ENCODE measurements at places on chromosomes 6 and 20. TPM values are rescaled to one million over a fixed set of nuclear protein-coding genes. Genes with fewer than 3 reads are reported as not detected.

GRCh38 chr6:21496706-21497105 is 96.8 kb upstream of the SOX4 start:
- DNase-seq: no peak

DNA sequence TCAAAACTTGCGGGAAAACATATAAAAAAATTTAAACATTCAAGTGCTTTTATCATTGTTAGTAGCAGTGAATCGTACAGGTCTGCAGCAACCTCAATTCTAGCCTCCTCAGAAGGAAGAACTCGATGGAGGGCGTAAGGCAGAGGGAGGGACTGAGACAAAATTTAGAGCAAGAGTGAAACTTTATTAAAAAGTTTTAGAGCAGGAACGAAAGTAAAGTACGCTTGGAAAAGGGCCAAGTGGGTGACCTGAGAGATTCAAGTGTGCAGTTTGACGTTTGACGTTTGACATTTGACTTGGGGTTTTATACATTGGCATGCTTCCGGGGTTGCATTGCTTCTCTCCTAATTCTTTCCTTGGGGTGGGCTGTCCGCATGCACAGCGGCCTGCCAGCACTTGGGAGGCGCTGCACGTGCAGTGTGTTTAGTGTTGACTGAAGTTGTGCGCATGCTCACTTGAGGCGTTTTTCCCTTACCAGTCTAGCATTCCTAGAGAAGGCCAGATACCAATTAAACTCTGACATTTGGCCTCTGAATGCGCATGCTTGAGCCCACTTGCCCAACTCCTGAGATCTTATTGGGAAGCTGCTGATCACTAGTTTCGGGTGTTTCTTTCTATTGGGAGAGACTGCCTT is 82.6 kb downstream of the TBX18 start:
- DNase-seq: no peak

GRCh38 chr6:14824060-14824459 is 421.8 kb upstream of the JARID2 start:
- no peak for DNase-seq

DNA sequence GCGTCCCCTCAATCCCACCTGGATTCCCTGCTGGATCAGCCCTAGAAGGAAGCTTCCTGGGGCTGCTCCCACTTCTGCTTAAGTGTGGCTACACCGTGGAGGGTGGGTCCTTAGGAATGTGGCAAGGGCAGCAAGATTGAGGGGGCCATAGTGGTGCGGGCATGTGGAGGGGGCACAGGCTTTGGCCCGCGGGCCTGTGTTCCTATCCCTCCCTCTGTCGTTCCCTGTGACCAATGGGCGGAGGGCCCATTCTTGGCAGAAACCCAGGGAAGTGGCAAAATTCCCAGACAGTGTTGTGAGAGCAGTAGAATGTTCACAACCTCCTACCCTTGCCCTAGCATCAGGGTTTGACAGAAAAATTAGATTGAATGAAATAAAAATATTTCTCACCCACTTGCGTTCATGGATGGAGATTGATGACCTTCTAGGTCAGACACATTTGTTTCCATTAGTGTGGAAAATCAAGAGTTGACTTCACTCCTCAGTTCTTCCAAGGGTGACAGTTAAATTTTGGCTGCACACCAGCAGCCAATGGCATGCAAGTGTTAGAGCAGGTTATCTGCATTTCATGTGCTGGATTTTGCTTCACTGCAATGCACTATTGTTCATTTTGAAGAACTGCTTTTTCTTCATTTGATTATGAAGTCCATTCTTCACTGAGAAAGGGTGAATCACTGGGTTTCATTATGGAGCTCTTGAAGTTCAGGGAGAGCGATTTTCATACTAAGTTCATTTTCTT is 49.3 kb upstream of the AHI1 start:
- no peak for DNase-seq

GRCh38 chr6:16544521-16544920 is 216.7 kb downstream of the ATXN1 start:
- no peak for DNase-seq

GRCh38 chr6:170374571-170375444 is 68.2 kb downstream of the FAM120B start:
- DNase-seq: no peak

- DNase-seq: no peak
Measured at GRCh38 chr20:8357703-8358102, 225.6 kb downstream of the PLCB1 start.

GRCh38 chr20:50787181-50787580 is 7.7 kb upstream of the BCAS4 start:
- DNase-seq: no peak

DNA sequence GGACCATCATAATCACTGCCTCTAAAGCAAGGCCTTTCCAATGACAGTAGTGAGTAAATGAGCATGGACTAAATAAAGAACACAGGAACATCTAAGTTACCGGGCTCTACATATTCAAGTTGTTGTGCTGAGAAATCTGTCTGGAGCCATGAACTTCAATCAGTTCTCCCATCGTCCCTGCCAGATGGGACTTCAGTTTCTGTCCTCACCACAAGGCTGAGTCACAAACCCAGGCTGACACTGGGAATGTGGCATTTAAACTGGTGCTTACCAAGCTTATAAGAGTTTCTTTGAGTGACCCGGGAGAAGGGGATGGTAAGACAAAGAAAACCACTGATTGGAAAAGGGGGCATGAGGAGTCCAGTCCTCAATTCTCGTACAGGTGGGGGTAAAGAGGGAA is 497.0 kb downstream of the MAFB start:
- no peak for DNase-seq

DNA sequence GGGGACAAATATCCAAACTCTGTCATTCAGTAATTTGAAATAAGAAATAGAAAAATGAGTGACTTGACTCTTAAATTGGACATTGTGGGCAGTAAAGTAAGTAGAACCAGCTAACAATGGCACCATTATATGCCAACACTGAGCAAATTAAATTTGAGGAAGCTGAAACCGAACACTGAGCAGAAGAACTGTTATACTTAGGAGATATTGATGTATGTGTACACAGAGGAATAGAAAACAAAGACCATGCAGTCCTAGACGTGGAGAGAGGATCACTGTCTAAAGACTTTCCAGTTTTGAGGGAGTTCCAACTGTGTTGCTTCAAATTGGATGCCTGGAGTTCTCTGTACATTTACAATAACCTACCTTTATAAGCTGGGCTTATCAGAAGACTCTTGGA is 427.0 kb upstream of the EYS start:
- no peak for DNase-seq

DNA sequence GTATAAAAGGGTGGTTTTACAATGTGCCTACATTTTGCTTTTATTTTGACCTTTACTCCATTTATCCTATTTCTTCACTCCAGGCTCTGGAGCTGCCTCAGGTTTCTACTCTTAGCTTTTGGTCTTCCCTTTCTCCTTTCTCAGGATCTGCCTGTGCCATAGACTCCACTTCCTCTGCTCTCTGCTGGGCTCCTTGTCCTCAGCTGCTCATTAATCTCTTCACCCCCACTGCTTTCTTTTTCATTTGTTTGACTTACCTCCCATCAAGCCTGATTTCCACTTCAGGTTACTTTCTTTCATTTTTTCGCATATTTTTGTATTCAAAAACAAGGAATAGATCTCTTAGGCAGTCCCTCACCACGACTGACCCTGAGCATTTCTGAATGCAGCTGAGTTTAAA is 106.8 kb downstream of the COL19A1 start:
- DNase-seq: no peak

DNA sequence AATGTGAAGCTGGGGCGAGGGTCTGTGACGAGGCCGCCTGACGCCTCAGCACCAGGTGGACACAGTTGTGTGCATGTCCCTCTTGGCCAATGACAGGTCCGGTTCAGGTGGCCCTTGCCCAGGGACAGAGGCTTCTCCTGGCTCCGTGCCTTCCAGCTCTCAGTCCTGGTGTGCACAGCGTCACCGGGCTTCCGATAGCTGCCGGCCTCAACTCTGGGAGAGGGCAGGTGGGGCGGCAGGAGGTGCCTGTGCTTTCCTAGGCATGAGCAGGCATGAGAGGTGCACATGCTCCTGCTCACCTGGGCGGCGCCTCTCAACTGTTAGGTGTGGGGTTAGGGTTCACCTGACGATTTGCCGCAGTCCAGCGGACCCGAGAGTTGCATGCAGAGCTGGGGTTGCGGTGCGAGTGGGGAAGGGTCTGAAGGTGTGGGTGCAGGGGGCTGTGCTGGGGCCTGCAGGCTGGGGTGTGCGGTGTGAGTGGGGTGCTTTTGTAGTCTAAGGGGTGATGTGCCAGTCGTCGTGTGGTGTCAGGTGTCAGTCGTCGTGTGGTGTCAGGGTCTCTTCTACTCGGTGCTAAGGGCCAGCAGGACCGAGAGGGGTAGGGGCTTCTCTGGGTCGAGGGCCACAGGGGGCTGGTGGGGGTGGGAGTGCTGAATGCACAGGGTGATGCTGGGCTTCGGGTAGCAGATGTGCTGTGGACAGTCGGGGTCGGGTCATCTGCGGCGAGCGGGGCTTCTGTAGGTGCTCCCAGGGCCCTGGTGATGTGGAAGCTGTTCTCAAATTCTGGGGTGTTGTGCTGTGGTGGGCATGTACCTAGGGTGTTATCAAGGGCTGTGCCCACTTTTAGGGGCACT is 3.8 kb upstream of the SOX18 start:
- no peak for DNase-seq

DNA sequence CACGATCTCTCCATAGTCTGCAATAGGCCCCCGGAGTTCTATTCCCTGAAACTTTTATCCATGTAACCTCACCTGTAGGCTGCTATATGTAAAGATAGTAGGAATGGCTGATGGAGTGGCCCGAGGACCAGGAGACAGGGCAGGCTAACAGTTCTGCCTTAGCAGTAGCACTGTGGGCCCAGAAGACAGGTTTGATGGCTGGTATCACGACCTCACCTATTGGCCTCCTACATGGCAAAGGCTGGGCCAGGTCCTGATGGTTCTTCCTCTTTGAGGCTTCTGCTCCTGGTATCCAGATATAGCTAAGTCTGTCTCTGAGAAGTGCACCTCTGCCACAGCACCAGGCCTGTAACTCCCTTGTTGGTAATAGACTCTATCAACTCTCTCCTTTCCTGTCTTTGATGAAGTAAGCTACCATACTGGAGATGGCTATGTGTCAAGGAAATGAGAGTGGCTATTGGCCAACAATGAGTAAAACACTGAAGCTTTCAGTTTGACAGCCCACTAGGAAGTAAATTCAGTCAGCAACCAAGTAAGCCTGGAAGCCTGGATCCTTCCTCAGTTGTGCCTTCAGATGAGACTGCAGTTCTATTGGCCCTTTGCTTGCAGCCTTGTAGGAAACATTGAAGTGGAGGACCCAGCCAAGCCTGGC is 5.7 kb downstream of the SPEF1 start:
- DNase-seq: no peak

GRCh38 chr20:44075191-44075949 is 111.6 kb downstream of the JPH2 start:
- DNase-seq: no peak

- no peak for DNase-seq
Measured at GRCh38 chr20:9286501-9287461, 217.9 kb downstream of the PLCB4 start.

GRCh38 chr6:80460257-80460865 is 353.9 kb downstream of the BCKDHB start:
- DNase-seq: no peak

GRCh38 chr20:49279677-49280462 is 2.0 kb upstream of the ZNFX1 start:
- no peak for DNase-seq

GRCh38 chr6:37816599-37817375 is 2.7 kb upstream of the ZFAND3 start:
- DNase-seq: no peak

DNA sequence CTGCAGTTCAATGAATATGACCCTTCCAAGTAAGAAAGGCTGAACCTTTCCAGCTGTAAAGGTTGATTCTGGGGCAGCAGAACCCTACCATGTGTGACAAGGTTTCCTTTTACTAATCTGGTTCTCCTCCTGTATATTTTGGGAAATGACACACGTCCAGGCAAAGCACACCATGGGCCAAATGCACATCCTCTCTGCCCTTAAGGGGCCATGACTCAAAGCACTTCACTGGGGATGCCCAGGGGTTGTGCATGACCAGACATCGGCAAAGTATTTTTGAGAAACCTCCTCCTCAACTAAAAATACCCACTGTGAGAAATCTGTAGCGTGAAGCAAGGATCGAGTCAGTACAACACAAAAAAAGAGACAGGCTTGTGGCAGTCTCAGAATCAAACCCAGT is 174.7 kb downstream of the BACH2 start:
- DNase-seq: no peak

- DNase-seq: no peak
Measured at GRCh38 chr6:8736156-8736895, 301.0 kb upstream of the SLC35B3 start.

- DNase-seq: no peak
Measured at GRCh38 chr6:130203370-130203769, 19.4 kb downstream of the SAMD3 start.

DNA sequence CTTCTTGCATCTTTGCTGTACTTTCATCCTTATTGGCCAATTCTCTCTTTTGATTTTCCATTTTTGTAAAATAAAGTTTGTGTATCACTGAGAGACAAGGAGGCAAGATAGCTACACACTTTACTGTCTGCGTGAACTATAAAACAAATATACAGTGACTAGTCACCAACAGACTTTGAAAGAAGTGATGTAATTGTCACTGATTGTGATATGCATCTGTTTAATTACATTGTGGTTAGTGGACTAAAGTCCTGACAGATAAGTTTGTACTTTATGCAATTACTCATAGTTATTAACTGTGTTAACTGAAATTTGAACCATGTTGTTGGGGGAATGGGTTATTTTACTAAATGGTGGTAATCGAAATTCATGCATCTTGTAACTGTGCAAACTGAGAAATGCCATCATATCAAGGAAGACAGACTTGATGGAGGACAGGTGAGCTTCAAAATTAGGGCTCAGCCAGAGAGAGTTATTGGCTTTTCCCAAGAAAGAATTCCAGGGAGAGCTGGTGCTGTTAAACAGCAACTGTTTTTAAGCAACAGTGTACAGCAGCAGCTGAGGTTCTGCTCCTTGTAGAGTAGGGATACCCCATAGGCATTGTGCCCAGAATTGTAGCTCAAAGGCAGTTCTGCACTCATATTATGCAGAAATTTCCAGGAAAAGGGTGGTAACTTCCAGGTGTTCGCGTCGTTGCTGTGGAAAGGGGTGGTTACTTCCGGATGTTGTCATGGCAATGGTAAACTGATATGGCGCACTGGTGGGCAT is 62.9 kb downstream of the EFHC1 start:
- no peak for DNase-seq

IMPG1 gene
- total RNA-seq: not detected

AIF1 gene
- not detected for total RNA-seq

TAGAP gene
- not detected for total RNA-seq

NMBR gene
- not detected for total RNA-seq

CPXM1 gene
- 6.3 TPM for total RNA-seq

HIVEP1 gene
- 49.7 TPM for total RNA-seq

TCF15 gene
- 0.28 TPM for total RNA-seq

SLC22A3 gene
- total RNA-seq: 1.4 TPM

GSTA3 gene
- not detected for total RNA-seq

TNF gene
- not detected for total RNA-seq

ULBP1 gene
- total RNA-seq: 29.8 TPM

SLC44A4 gene
- not detected for total RNA-seq

SLC32A1 gene
- not detected for total RNA-seq

SIM1 gene
- 3.8 TPM for total RNA-seq

IER3 gene
- total RNA-seq: 333 TPM

All from chondrocyte (in vitro differentiated cells).